CD8-positive, alpha-beta memory T cell (primary cell): ENCODE measurements at places on chromosomes 1 and 21. TPM values are rescaled to one million over a fixed set of nuclear protein-coding genes. Genes with fewer than 3 reads are reported as not detected.

- DNase-seq: no peak
- H3K4me1 ChIP-seq: no peaks in the 10 kb centered on the region
- H3K4me3 ChIP-seq: no peak overlapping the region
Observed at GRCh38 chr21:46094401-46095082, 3.4 kb upstream of the COL6A2 start.

DNA sequence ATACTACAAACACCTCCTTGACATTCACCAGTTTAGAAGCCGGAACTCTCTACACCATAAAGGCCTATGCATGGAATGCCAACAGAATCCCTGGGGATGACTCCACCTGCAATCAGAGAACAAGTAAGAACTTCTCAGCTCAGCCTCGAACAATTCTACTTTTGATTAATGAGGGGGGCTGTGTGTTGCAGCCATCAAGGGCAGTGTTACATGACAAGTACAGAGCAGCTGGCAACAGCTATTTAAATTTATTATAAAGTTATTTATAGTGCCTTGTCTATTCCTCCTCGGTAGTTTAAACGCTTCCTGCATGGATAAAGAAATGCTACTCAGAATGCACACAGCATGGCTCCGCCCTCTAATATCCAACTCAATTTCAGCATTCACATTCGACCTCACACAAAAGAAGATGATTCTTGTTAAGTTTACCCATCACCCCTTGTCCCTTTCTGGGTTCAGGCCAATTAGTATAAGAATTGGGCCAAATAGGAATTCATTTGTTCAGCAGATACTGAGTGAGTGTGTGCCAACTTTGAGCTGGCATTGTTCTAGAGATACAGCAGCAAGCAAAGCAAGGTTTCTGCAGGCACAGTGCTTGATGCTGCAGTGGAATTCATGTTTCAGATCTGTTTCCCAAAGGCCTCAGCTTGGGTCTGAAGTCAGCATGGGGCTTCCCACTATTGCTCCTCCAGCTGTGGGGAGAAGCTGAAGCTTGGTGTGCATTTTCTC is 6.4 kb downstream of the FNDC7 start:
- no peaks in the 10 kb centered on the region for H3K36me3 ChIP-seq

Gene LCE3E
- not detected for total RNA-seq

DNA sequence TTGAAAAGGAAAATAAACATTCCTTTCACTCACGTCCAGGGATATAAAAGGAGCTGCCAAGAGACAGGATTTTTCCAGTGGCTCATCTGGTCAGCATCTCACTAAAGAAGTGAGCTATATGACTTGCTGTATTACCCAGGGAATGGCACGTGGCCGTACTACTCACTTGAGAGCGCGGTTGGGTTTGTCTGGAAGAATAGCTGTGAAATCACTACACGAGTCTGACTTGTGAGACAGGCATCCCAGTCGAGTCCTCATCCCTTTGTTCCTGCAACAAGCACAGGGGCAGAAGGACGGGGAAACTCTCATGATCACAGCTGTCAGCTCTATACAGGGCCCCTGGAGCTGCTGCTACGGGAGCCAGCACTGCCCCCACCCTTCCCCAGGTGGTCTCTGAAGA is 17.7 kb downstream of the RGS8 start:
- no peaks in the 10 kb centered on the region for H3K27me3 ChIP-seq
- H3K4me3 ChIP-seq: no peak overlapping the region
- no peak for DNase-seq
- H3K4me1 ChIP-seq: no peaks in the 10 kb centered on the region
- no peak overlapping the region for H3K27ac ChIP-seq
